ENCODE measurements at places on chromosomes 7 and 10. TPM values are rescaled to one million over a fixed set of nuclear protein-coding genes. Genes with fewer than 3 reads are reported as not detected.

The ADRB1 gene
- total RNA-seq: 1.4 TPM

The ABCB8 gene
- 52.3 TPM for total RNA-seq

GRCh38 chr10:61195211-61195610 lies 251.2 kb upstream of the RHOBTB1 start:
- DNase-seq: no peak

The CACNB2 gene
- 29.9 TPM for total RNA-seq

DNA sequence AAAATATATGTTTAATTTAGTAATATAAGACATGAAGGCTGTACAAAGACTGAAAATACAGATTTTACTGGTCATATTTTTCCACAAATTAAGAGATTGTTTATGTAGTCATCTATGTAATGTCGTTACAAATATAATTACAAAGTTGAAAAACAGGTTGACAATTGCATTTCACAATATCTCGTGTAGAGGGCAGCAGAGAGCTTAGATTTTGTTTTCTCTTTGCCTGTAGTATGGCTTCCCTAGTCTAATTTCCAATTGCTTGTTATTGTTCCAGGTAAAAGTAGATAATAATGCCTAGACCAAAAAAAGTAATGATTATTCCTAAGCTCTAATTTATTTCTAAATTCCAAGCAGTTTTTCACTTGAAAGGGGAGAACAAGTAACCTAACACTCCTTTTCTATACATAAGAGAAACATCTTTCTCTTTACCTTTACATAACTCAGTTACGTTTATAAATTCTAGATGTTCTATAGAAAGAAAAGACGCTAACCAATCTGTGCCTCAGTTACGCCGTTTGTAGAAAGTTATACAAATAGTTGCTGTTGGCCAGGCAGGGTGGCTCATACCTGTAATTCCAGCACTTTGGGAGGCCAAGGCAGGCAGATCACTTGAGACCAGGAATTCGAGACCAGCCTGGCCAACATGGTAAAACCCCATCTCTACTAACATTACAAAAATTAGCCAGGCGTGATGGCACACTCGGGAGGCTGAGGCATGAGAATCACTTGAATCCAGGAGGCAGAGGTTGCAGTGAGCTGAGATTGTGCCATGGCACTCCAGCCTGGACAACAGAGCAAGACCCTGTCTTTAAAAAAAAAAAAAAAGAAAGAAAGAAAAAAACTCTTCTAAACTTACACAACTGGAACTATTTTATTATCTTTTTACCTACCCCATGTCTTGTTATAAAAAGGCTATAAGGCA lies 30.0 kb downstream of the NET1 start:
- DNase-seq: no peak

DNA sequence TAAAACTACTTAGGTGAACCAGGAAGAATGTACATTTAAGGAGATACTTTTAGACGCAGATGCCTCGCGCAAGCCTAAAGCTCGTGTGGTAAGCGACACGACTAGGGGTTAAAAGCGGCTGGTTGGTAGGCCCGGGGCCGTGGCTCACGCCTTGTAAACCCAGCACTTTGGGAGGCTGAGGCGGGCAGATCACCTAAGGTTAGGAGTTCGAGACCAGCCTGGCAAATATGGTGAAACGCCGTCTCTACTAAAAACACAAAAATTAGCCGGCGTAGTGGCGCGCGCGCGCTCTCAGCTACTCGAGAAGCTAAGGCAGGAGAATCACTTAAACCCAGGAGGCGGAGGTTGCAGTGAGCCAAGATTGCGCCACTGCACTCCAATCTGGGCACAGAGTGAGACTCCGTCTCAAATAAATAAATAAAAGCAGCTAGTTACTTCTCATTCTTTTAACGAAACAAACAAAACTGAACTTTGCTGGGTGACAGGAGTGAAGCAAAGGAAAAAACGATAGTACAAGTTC lies 879 bp downstream of the NUDT5 start:
- peak; percentile 49 for DNase-seq

The LIPK gene
- not detected for total RNA-seq

The GPR15LG gene
- 262 TPM for total RNA-seq

The STYXL1 gene
- total RNA-seq: 35.7 TPM

DNA sequence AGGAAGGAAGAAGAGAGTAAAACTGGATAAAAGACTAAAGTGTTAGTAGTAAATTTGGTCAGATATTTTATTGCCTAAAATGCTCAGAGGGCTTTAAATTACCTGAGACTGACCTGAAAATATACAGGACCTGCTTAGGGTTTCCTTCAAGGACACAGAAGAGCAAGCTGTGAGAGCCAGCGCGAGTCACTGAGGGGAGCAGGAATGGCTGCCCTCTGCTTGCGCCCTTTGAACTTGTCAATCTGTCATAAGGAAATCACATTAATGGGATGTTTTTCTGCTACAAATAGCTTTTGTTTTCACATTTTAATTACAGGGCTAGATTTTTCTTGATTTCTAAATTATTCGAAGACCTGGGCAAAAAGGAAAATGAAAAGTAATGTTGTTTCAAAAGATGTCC lies 26.9 kb downstream of the DNAJB9 start:
- DNase-seq: no peak

DNA sequence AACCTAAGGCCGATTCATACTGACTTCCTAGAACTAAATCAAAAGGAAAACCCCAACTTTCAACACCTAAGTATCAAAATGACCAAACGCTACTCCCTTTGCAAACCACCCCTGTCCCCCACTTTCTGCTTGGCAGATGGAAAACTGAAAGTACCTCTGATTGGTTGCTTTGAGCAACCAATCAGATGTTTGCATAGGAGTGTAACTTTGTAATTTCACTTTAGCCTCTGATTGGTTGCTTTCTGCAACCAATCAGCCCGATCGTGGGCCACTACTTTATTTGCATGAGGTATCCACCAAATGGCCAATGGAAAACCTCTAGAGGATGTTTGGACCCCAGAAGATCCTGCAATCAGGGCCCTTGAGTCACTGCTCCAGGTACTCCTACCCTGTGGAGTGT lies 12.3 kb upstream of the SNX10 start:
- DNase-seq: no peak

- DNase-seq: no peak
Measured at GRCh38 chr7:156494960-156495359, 145.6 kb upstream of the RNF32 start.

The AGR2 gene
- total RNA-seq: 175 TPM

DNA sequence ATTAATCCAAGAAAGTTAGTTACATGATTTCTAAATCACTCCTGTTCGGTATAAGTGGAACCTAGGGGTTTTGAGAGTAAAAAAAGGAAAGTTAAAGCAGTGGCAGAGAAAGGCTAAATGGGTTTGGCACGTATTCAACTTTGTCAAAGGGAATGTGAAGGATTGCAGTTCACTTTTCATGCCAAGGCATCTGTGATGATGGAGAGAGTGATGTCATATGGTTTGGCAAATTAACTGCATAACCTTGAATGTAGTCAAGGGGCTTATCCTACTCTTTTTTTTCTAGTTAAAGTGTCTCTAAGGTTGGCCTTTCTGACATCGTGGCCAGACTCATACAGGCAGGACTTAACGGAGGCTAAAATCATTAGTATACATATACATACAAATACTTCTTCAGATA lies 277.8 kb downstream of the EXOC4 start:
- no peak for DNase-seq

- DNase-seq: no peak
Measured at GRCh38 chr7:65992526-65992925, 10.5 kb upstream of the GUSB start.

- DNase-seq: no peak
Measured at GRCh38 chr10:113891476-113891875, 37.0 kb downstream of the NHLRC2 start.

The SFTPA1 gene
- not detected for total RNA-seq

GRCh38 chr10:49761789-49762565 lies at the start of gene OGDHL:
Gene OGDHL (minus strand): TSS chr10:49762323. CDS start chr10:49758592, 3,731 bp downstream.
- peak; percentile 27 for DNase-seq

GRCh38 chr10:18647945-18648344 lies 3.4 kb downstream of the NSUN6 start:
- no peak for DNase-seq

The CCL26 gene
- total RNA-seq: not detected

DNA sequence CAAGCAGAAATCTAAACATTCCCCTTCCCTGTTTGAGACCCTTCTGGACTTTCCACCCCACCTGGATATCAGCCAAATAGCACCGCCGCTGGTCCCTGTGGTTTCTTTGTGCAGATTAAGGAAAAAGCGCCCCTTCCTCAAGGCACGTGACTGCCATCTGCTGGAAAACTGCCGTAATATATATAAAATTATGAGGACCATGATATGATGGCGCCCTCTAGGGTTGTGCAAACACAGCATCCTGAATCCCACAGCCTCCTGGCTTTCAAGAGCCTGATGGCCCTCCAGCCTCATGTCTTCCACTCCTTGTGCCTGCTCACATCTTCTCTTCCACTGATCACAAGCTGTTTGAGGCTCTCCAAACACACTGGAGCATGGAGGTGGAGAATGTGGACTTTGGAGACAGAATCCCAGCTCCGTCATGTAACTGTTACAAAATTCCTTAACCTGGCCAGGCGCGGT lies 121.3 kb downstream of the MYL10 start:
- peak; percentile 14 for DNase-seq

- DNase-seq: no peak
Measured at GRCh38 chr10:117635826-117636225, 93.3 kb downstream of the EMX2 start.

The AKR1C8 gene
- total RNA-seq: not detected

GRCh38 chr10:128150045-128150493 lies 23.8 kb upstream of the MKI67 start:
- peak; percentile 71 for DNase-seq

The HMX2 gene
- 0.64 TPM for total RNA-seq

- DNase-seq: no peak
Measured at GRCh38 chr7:43105521-43106120, 6.8 kb upstream of the HECW1 start.

DNA sequence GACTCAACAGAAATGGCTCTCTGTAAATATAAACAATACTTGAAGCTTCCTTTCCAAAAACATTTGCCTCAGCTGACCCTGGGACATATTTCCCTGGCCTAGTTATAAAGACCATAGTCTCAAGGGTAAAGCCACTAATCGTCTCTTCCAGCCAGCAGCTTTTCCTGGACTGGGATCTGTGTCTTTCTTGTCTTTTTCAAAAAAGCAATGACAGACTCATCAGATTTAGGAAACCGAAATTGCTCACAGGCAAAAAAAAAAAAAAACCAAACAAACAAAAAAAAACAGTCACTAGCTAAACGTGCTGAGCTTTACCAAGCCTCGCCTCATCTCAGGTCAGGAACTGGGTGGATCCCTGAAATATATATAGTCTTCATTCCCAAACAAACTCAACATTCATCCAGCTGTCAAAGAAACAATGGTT lies 23.5 kb downstream of the STN1 start:
- DNase-seq: no peak

DNA sequence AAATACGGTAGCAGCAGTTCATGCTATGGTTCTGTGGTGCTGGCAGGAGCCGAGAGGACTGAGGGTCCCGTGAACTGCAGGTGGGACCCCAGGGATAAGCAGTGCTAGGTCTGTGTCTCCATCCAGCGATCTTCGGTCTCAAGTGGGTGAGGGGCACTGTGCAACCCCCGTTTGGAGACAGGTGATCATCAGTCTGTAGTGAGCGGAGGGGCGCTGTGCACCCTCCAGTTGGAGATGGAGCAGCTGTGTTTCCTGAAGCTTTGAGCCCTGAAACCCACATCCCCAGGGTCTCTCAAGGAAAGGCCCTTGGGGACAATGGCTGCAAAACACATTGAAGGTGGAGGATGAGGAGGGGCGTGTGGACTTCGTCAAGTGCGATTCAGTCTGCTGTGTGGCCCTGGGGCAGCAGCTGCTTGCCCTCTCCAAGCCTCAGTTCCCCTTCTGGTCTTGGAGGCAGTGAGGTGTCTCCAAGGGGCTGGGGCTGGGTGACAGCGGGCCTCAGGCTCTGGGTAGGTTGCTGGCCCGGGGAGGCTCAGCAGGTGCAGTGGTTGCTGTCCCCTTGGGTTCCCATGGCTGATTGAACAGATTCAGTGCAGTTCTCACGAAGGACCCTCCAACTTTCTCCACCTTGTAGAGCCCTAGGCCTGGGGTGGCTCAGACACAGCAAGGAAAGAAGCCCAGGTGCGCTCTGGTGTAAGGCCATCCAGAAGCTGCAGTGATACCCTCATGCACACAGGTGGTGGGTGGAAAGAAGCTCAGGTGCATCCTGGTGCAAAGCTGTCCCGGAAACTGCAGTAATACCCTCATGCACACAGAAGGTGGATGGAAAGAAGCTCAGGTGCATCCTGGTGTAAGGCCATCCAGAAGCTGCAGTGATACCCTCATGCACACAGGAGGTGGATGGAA lies 160.6 kb downstream of the ADARB2 start:
- no peak for DNase-seq

DNA sequence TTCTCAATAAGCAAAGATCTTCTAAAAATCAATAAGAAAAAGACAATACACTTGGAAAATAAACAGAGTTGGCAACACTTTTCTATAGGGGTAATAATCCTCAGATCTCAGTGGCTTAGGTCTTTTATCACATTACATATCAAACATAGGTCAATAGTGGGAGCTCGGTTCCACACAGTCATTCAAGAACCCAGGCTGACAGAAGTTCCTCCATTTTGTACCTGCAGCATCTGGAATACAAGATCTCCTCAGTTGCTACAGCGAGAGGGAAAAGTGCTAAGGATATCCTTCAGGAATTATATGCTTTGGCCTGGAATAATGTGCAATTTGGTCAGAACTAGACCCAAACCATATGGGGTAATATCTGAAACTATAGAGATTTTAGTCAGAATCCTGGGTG lies 55.4 kb upstream of the MSRB2 start:
- DNase-seq: no peak

The FEZF1 gene
- not detected for total RNA-seq

All from transverse colon (tissue), 4 donors.